ENCODE measurements at places on chromosomes 7 and 10.

DNA sequence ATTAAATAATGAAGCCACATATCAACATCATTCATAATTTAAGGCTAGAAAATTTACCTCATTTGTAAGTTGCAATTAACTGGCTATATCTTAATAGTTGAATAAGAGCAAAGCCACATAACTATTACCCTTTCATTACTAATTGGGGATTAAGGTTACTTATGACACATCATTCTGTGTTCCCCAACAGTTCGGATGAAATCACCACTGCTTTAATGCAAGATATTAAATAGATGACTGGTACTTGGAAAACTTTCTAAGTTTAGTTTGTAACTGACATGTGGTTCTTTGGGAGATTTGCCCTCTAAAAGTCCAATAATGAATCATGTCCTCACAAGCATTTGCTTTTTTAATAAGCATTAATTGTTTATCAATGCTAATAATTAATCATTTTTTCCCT lies 109.1 kb downstream of the MTERF1 start:
- DNase-seq, result no peak

DNA sequence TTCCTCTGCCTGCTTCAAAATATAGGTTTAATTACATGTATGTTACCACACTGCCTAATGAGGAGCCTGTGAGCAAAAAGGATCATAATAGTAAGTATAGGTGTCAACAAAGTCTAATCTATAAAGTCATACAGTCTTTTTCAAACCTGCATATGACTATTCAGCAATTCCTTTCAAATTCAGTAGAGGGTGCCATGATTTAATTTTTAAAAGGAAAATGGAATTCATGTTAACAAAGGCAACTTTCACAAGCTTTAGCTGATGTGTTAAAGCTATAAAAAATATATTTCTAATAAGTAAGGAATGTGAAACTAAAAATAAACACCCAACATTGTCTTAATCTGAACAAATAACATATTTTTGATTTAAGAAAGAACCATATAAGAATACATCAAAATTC lies 52.1 kb downstream of the MPP7 start:
- DNase-seq, result no peak

- DNase-seq, result no peak
These were observed 31.7 kb downstream of the PPP1R3C start for GRCh38 chr10:91601212-91601611.

- no peak for DNase-seq
These were observed 16.0 kb downstream of the TWIST1 start for GRCh38 chr7:19101472-19101871.

GRCh38 chr7:24036033-24036412 lies 248.0 kb upstream of the NPY start:
- DNase-seq, result no peak

DNA sequence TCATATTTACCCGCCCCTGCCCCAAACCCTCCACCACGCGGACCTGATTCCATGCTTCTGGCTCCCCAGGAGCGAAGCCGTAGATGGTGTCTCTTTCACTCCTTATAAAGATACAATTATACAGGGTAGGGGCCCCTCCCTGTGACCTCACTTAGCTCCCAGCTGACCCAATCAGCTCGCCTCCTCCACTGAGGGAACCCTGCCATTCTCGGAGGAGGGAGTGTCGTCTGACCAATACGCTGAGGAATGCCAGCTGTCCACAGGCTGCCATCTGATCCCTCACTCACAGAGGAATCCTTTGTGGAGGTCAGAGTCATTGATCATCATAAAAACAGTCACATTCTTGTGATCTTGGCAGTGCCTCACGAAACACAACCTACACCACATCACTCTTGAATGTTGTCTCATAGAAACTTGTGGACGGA lies 67.5 kb upstream of the INSIG1 start:
- no peak for DNase-seq

DNA sequence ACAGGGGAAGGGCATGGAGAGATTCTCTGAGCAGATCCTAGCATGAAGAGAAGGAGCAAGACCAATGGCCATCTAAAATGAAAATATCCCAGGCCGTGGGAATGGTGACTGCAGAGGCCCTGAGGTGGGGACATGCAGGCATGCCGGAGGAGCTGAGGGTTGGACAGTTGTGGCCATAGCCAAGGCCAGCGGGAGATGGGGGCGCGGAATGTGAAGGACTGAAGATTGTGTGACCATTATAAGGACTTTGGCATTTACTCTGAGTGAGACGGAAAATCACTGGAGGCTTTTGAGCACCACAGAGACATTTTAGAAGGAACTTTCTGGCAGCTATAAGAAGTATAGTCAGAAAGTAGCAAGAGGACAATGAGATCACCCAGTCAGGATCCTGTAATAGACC lies 341.1 kb downstream of the SFMBT2 start:
- no peak for DNase-seq

GRCh38 chr10:1426786-1427185 lies 310.5 kb downstream of the ADARB2 start:
- DNase-seq, result no peak

DNA sequence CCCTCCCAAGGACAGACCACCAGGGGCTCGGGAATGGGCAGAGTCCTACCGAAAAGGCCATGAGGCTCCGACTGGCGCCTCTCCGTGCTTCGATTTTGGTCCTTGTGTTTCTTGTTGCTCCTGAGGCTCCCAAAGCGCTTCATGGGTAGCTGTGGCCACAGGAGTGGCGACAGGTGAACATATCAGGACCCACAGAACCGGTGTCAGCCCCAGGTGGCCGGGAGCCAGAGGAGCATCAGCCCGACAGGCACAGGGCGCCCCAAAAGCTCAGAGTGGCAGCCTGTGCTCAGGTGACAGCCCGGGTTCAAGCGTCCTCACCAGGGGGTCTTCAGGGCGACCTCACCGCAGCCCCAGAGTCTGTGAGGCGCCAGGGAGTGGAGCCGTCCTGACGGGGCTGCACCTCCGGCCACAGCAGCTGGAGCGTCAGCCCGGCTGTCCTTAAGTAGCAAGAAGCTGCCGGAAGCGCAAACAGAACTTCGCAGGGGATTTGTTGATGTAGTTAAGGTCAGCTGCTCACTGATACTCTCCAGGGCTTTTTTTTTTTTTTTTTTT lies 141.0 kb downstream of the PRKAG2 start:
- no peak for DNase-seq

DNA sequence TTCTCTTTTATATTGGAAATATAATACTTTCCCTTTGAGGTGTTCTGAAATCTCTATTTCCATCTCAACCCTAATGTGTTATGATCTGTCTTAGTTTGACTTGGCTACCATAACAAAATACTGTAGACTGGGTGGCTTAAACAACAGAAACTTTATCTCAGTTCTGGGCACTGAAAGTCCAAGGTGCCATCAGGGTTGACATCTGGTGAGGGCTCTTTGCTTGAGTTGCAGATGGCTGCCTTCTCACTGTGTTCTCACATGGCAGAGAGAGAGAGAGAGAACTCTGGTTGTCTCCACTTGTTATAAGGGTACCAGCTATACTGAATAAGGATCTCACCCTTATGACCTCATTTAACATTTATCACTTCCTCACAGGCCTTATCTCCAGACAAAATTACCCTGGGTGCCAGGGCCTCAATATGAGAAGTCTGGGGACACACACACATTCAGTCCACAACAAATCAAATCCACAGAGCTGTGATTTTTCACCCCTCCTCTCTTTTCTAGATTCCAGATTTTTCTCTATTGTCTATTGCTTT lies 104.5 kb downstream of the SRI start:
- DNase-seq, result no peak

DNA sequence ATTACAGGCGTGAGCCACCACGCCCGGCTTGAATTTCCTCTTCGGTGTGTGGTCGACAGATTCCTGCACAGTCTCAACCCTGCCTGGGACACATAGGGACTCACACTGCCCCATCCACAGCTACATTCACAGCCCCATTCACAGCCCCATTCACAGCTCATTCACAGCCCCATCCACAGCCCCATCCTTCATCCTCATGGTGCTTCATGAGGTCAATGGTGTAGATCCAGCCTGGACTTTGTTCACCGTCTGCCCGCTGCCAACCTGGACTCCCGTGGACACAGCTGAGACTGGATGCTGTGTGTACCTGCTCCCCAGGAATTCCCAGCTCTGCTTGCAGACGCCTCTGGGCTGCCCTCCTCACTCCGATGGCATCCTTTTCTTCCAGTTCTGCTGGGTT lies 5.2 kb downstream of the IDI2 start:
- no peak for DNase-seq

DNA sequence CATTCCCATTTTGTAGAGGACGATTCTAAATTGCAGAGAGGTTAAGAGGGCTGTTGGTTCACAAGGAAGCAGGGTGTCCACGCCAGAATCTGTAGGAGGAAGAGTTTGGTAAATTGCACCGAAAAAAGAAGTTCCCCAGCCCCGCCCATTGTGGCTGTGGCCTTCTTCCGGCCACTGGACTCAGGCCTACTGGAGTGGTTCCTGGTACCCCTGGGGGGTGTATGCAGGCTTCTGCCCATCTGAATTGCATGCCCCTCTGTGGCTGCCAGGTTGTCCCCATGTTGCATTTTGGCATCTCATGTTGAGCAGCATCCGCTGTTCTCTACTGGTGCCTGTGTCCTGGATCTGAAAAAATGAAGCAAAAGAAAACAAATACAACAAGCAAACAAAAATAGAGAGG lies 234.2 kb downstream of the WDR11 start:
- no peak for DNase-seq

DNA sequence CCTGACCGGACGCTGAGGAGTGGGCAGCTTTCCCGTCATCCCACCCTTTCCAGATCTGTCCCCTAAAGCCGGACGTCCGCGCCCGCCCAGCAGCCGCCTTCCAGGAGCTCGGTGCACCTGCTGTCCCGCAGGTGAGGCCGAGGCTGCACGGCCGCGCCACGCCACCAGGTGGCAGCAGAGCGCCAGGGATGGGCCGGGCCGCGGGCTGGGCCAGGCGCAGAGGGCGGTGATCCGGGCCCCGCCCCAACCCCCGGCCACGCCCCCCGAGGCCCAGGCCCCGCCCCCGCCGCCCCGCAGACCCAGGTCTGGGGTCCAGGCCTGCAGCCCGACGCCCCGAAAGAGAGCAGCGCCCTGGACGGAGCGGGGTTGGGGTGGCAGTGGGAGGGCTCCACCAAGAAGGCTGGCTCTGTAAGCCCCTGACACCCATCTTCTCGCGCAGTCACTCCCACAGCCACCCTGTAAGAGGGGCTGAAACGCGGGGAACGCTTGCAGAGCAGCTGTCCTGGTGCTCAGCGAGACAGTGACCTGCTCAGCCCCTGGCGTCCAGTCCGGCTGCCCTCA lies 32.2 kb downstream of the FOXL3 start:
- DNase-seq, result peak; percentile 77

GRCh38 chr7:122487131-122487530 lies 182.6 kb upstream of the FEZF1 start:
- DNase-seq, result no peak

GRCh38 chr7:25371972-25372371 lies 143.7 kb upstream of the NPVF start:
- no peak for DNase-seq

DNA sequence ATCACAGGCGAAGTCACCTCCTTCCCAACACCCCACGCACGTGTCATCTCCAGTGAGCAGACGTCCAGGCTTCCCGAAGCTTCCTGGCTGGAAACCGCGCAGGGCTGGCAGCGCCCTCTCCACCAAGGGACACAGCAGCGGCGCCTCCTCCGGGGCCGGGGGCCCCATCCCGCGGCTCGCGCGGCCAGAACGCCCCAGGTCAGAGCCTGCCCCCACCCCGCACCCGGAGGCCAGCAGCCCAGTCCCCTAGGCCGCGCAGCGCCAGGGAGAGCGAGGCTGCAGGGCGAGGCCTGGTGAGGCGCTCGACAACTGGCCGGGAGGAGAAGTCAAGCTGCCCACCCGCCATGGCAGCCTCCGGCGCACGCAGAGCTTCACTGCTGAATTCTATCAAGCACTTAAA lies 247.0 kb downstream of the SEMA3D start:
- DNase-seq, result no peak

GRCh38 chr10:43287056-43288007 lies 20.5 kb upstream of the RASGEF1A start:
- peak; percentile 23 for DNase-seq

DNA sequence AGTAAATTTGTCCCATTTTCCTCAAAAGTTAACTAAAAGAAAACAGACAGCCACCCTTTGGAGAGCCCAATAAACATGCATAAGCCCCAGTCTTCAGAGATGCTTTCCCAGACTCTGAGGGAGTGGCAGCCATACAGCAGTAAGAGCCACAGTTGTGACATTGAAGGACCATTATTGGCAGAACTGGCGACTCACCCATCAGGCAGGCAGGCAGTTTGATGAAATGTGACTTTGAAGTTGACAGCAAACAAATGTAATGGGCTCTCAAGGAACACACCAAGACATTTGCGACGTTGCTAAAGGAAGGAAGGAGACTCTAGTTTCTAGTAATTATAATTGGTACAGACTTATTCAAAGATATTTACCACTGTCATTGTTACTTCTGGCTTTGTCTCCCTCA lies 287.5 kb upstream of the PHYHIPL start:
- DNase-seq, result no peak

GRCh38 chr10:67934336-67934735 lies 49.9 kb downstream of the SIRT1 start:
- no peak for DNase-seq

DNA sequence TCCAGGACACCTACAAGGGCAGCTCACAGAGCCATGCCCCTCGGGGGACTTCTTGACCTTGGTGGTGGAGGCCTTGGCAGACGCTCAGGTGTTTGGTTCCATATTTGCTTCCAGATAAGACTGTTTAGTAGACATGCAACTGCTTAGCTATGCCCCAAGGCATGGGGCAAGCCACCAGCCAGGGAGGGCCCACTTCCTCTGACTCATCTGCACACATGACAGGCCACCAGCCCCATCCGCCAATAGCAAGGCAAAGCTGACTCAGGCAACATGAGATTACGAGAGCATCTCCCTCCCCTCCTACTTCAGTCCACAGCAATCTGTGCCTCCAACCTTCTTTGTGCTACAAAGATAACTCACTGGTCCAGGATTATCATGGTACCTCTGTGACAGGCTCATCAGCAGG lies 54.9 kb downstream of the KCNMA1 start:
- DNase-seq, result no peak

- DNase-seq, result no peak
These were observed 10.9 kb upstream of the OAT start for GRCh38 chr10:124429576-124429975.

GRCh38 chr7:136693166-136694119 lies 175.0 kb upstream of the CHRM2 start:
- DNase-seq, result no peak

DNA sequence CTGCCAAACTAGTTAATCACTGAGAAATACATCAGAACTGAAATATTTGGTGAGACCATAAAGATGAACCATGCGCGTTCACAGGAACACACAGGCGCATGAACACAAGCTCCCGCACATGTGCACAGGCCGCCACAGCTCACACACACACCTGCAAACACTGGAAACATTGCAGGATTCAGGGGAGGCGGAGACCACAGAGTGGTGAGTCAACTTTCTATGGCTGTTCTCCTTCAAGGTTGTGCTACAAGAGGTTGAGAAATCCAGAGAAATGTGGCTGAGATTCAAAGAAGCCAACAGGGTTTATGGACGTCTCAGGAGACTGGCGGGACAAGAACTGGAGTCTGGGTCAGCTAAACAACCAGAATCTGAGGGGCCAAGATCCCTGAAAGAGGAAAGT lies 17.8 kb downstream of the ESYT2 start:
- DNase-seq, result no peak
